ENCODE measurements at places on chromosomes 4 and X.

- no peak for DNase-seq
Observed at GRCh38 chr4:153542834-153543233, 76.7 kb downstream of the TMEM131L start.

DNA sequence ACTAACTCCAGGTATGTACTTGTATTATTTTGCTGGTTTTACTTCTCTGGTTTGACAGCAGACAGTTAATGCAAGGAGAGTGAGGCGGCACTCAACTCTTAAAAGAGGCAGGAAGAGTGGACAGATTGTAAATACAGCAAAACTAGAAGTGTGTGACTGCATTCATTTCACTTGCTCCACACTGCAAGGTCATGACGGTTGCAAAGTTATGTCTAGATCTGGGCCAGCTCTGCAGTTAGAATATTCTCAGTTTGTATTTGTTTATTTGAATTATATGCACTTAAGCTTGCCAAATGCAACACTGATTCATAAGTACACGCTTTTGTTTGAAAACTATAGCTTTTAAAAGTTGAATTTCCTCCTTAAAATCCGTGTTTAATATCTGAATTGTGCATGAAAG lies 148.9 kb downstream of the STIM2 start:
- DNase-seq = no peak

DNA sequence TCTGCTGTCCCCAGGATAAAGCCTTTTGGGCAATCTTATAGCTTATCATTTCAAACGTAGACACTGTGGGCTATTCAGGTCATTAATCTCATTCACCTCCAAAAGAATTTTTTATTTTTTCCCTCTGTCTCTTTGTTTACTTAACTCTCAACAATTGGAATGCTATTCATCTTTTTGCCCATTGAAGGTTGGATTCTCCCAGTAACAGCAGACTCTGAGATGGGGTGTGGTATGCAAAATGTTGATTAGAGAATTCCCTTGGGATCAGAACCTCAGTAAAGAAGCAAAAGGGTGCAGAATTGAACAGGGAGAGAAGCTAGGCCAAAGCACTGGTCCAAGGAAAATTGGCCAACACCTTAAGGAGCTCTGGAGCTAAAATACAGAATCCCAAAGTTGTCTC lies 60.4 kb downstream of the CAMK2D start:
- DNase-seq = no peak

DNA sequence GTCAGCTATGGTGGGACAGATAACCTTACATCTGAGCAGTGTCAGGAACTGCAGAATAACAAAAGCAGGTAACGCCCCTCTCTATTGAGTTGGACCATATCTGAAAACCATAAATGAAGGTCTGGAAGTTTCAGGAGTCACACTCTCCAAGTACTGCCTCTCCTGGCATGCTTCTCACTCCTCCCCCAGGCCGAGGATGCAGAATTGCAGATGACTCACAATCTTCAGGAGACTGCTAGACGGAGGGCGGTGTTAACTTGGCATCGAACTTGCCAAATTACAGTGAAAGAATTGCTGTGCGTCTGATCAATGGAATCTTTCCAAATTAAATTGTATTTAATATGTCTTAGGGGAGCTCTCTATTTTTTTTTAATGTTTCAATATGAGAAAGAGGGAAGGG lies 67.1 kb upstream of the TRIM2 start:
- no peak for DNase-seq

DNA sequence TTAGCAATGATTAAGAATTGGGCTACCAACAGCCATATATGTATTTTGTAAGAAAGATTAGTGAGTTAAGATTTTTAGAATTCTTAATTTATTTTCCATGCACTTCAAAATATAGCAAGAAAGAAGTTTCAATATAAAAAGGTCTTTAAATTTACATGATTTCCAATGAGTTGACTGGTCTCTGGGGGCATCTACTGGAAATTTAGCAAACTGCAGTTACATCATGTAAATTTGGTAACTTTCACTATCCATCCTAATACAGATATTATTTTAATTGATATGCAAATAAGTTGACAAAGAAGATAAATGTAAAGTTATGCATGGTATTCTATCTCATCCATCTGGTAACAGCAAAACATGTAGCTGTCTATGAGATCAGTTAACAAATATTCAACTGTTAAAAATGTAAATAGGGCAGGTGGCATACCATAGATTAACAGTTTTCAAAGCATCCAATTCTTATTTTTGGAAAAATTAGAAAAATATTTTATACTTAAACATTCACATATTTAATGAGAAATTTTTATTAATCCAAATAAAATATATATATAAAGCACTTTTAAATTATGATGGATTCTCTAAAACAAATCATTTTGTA lies 29.1 kb downstream of the TTC29 start:
- DNase-seq = no peak

DNA sequence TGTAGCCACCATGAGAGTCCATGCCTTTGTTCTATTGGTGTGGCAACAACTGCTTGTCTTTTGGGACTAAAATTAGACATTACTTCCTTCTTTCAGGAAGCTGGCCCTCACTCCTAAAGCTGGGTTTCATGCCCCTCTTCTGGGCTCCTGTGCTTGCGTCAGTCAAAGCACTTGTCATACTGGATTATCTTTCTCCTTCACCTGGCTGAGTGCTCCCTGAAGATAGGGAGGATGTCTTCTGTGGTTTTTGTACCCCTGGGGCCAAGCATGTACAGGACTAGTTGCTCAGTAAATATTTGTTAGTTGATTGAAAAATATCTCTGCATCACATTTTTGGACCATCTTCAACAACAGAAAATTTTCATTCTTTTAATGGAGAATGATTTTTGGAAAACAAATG lies 26.1 kb upstream of the LONRF3 start:
- DNase-seq = no peak

GRCh38 chrX:57453901-57454300 lies 137.9 kb upstream of the ZXDB start:
- no peak for DNase-seq

DNA sequence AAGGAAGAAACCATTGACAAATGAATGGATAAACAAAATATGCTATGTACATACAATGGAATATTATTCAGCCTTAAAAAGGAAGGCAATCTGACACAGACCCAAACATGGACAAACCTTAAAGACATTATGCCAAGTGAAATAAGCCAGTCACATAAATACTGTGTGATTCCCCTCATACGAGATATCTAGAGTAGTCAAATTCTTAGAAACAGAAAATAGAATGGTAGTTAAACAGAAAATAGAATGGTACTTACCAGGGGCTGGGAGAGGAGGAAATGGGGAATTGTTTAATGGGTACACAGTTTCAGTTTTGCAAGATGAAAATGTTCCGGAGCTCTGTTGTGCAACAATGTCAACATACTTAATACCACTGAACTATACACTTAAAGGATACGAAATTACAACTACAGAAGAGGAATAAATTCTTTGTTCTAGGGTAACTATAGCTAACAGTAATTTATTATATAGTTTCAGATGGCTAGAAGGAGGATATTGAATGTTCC lies 47.8 kb upstream of the DUSP21 start:
- DNase-seq = no peak

DNA sequence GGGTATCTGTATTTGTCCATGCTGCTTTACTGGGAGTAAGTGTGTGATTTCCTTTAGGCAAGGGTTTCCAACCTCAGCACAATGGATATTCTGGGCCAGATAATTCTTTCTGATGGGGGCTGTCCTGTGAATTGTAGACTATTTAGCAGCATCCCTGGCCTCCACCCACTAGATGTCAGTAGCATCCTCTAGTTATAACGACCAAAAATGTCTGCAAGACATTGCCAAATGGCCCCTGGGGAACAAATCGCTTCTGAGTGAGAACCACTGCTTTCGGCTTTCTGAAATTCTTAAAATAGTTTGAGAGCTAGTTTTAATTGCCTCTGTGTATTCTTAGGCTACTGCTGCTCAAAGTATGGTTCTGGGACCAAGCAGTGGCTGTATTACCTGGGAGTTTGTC lies 81.2 kb upstream of the GPM6B start:
- DNase-seq = no peak

- DNase-seq = no peak
Observed at GRCh38 chrX:39011454-39012221, 210.4 kb downstream of the MID1IP1 start.

DNA sequence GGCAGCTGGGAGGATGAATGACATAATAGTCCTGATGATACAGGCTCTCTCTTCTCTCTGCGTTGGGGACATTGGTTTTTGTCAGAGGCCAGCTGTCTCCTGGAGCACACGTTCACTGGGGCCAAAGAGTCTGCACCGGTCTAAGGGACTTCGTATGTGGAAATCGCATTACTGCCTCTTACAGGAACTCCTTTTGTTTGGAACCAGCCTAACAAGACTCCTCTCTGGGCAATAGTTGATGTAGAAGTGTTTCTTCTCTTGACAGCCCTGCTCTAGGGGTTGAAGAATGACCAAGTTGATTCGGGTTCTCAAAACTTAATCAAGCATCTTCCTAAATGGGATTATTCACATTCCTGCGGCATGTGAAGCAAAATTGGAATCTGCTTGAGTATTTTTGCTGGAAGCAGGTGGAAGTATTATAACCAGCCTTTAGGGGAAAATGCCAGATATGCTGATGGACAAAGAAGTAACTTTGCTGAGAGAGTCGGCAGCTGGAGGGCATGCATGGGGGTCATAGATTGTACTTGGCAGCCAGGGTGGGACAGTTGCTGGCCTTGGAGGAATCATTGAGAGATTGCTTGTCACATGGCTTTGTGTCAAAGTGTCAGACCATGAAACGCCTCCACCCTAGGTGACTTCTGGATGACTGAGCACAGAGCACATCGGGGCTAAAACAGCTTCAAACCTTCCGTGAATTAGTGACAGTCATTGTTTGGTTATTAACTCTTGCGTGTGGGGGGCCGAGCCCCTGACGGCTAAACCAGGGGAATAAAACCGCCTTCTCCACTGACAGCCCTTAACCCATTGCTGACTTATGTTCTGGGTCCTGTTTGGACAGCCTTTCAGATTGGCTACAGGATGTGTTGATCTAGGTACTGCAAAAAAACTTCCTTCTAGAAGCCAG lies 34.4 kb upstream of the SLC34A2 start:
- DNase-seq = no peak

DNA sequence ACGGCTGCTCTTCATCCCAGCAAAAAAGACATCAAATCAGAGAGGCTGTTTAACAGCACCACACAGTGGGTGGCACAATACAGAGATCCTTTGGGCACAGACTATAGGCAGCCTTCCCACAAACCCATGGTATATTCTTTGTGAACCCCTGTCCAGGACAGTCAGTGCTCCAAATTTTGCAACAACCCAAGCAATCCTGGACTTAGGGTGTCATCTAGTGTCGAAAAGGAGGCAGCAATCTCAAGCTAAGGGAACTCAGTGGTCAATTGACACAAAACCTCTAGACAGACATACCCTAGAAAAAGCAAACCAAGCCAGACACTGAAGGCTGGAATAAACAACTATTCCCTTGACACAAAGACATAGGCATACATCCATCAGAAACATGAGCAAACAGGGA lies 137.4 kb downstream of the BMP15 start:
- no peak for DNase-seq

DNA sequence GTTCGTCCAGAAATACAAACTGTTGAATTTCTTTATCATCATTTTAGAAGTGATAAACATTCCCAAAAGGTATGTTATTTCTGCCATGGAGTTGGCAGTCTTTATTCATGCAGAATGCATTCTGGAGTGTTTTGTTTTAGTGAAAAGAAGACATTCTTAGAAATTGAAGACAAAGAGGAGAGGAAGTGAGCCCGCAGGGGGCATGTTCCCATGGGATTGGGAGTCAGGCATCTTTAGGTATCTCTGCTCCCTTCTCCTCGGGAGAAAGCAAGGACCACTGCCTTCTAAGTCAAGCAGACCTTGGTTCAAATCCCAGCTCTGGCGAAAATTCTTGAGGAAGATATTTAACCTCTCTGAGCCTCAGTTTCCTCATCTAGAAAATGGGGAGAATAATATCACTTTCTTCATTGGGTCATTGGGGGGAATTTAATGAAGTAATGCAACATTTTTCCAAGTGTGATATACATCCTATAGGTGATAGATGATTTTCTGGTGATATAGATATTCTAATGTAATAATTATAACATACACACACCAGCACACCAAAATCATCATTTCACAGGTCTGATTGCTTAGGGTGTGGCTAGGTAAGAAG lies 26.5 kb upstream of the CHRNA9 start:
- no peak for DNase-seq

GRCh38 chrX:80016182-80016581 lies 1.6 kb downstream of the TBX22 start:
- DNase-seq = no peak

GRCh38 chrX:73855546-73855945 lies 292.5 kb downstream of the CHIC1 start:
- peak; percentile 5 for DNase-seq

DNA sequence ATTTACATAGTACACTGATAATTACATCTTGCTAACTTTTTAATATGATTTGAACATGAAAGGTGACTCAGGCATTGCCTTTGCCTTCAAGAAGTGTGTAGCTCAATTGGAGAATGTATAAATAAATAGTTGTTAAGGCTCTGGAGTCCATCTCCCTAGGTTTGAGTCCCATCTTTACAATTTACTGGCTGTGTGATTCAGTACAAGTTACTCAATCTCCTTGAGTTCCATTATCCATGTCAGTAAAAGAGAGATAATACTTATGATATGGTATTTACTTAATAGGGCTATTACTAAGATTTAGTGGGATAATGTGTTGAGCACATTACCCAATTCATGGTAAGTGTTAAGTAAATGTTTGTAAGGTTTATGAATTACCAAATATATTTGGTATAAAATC lies 1.9 kb upstream of the FGG start:
- no peak for DNase-seq

DNA sequence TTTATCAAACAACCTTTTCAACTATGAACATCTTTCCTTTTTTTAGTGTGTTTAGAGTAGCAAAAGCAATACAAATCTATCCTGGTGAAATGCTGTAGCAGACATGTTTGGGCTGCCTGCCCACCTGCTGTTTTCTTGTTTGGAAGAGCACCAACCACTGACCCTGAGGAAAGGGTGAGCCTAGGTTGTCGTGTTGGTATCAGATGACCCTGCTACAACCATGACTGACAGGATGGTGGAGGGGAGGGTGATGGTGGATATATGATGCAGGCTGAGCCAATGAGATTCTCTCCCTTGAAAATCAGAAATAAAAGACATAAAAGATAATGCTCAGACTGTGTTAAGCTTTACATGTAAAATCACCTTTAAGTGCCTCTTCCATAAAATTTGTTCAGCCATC lies 201.2 kb downstream of the NPNT start:
- no peak for DNase-seq

- no peak for DNase-seq
Observed at GRCh38 chr4:112063260-112063659, 82.0 kb upstream of the FAM241A start.

- peak; percentile 27 for DNase-seq
Observed at GRCh38 chrX:97027384-97027922, 143.7 kb downstream of the RPA4 start.

- DNase-seq = no peak
Observed at GRCh38 chrX:43564953-43565352, 91.1 kb upstream of the MAOA start.

Data from NCI-H2081 treated with DMSO at 0.1 percent for 48 hours (cell line).